ENCODE measurements at places on chromosomes 5 and 9. TPM values are rescaled to one million over a fixed set of nuclear protein-coding genes. Genes with fewer than 3 reads are reported as not detected.

CCDC192 gene
- total RNA-seq = not detected

IFNA21 gene
- total RNA-seq = not detected

IRX1 gene
- not detected for total RNA-seq

MELK gene
- total RNA-seq = not detected

PFN3 gene
- not detected for total RNA-seq

DNA sequence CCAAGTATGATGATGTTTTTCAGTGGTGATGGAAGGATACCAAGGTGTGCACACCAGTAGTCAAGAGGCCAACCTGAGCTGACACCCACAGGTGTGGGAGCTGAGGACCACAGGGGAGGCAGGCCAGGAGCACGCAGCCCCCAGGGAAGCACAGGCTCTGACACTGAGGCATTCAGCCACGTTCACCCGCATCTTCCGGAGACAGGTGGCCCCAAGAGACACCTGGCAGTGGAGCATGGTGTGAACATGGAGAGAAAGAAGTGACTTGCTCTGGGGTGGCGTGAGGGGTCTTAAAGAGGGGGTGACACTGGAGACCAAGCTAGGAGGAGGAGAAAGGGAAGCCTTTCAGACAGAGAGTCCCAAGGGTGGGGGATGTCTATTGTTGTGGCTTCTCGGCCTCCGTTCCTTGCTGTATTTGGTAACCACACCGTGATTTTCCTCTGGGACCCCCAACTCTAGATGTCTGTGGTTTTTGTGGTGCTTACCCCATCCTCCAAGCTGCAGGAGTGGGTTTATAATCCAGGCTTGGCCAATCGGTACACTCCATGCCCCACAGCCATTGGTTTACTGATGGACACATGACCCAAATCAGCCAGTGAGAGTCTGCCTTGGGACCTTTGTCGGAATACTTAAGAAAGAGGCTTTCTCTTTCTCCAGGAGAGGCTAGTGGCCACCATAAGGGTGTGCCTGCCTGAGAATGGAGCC, 84.6 kb downstream of the HRH2 start:
- no peak for DNase-seq

DNA sequence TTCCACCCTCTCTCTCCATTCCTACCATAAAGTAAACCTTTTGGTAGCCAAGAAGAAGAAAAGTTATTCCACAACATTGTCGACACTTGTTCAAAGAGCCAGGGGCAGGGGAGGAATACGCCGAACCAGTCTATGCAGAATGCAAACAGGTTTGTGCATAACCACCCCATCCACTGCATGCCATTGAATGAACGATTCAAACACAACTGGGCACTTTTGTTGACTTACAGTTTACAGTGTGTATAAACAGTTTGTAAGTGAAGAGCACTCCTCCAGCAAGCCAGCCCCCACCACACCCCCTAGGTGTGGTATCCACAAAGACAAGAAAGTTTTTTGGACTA, 6.8 kb upstream of the S1PR3 start:
- DNase-seq = no peak

GRCh38 chr9:120377268-120378159, 202.5 kb downstream of the CDK5RAP2 start:
- no peak for DNase-seq

DNA sequence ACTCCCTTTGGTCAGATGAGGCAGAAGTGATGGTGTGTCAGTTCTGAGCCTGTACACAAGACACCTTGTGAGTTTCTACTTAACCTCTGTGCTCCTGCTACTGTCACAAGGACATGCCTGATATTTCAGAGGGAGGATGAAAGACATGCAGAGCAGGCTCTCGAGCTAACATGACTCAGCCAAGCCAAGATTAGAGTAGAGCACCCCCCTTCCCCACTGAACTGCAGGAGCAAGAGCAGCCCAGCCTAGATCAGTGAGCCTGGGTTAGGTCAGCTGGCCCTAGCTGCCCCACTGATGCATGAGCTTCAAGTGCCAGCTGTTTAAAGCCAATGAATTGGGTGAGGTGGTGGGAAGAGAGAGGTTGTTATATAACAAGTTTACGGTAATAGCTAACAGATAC, 36.7 kb downstream of the BRINP1 start:
- DNase-seq = no peak

- no peak for DNase-seq
Measured at GRCh38 chr5:118968925-118969375, 19.4 kb downstream of the DTWD2 start.

GRCh38 chr5:69527128-69527770, 32.7 kb upstream of the GTF2H2C start:
- DNase-seq = no peak
